Urothelium cell line (cell line): ENCODE measurements at places on chromosomes 1 and 21.
A peak's percentile ranks its signal among the peaks of the same experiment; 100 is the strongest.

DNA sequence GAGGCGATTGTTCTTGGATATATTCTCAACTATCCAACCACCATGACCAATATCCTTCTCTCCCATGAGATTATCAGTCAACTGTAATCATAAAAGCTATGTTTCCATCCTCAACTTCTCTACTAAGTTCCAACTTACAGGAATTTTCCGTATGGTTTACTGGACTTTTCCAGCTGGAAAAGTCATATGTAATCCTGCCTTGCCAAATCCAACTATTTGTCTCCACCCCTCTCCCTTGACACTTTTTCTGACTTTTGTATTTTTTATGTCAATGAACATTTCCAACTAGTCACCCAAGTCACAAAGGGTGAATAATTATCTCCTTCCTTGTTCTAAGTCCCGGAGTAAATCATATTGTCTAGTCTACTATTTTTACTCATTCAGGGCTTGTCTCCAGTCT is 293.1 kb downstream of the USP25 start:
- no peak for DNase-seq

- no peak for DNase-seq
Measured at GRCh38 chr1:39711966-39712340, 20.7 kb upstream of the HPCAL4 start.

DNA sequence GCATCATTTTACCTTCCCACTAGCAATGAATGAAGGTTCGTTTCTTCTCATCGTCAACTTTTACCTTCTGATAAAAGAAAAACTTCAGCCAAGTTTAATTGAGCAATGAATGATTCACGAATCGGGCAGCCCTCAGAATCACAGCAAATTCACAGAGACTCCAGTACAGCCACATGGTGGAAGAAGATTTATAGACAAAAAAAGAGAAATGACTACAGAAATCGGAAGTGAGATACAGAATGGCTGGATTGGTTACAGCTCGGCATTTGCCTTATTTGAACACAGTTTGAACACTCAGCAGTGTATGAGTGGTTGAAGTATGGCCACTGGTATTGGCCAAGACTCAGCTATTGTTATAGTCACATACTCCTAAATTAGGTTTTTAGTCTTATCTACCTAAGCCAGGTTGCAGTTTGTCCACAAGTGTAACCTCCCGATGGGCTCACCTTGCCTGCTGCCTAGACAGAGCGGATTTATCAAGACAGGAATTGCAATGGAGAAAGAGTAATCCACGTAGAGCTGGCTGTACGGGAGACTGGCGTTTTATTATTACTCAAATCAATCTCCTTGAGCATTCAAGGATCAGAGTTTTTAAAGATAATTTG is 15.3 kb downstream of the AK4 start:
- DNase-seq = no peak

DNA sequence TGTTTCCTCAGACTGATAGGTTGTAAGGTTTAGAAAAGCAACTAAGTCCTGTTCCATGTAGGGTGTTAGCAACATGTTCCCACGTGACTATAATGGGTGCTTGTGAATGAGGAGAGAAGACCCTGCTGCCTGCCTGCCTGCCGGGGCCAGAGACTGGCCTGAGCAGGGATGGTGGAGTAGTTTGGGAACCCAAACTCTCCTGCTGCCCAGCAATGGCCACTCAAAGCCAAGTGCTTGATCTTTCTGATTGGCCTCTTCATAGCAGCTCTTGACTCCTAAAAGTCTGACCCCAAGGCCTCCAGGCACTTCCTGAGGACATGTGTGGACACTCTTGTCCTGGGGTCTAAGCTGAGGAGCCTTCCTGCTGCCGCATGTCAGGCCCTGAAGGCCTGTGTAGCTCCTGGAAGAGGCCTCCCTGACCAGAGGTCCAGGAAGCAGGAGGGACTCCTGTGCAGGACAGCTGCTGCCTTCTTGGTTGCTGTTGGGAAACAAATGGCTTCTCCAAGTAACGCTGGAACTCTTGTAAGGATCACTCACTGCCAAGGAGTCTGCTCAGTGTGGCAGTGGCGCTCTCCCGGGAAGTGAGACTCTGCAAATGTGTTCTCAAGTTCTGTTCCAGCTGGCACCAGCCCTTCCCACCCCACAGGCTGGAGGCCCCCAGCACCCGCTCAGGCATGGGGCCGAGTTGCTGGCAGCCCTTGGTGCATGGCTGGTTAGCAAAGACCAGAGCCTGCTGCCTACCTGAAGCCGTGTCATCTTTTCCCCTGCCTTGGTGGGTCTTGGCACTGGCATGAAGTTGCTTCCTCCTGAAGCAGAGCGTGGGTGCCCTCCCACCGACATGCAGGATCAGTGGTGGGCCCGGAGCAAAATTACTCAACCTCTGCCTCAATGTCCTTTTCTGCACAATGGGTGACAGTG is 35.5 kb downstream of the MAN1C1 start:
- peak; percentile 1 for DNase-seq

DNA sequence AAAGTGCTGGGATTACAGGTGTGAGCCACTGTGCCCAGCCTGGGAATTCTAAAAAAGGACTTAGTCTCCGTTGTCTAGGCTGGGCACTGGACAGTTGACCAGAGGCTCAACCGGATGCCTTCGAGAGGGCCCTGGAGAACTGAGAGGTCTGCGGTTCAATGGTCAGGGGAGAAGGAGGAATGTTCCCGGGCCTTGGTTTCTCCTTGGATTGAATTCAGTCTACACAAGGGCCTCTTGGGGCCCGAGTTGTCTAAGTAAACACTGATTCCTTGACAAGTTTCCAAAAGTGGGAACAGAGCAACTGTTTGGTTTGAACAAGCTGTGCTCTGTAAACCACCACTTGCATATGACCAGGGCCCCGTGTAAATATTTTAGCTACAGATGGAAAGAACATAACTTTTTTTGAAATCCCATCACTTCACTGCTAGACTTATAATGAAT is 29.1 kb upstream of the CAPZB start:
- DNase-seq = no peak

GRCh38 chr21:18117176-18117575 is 127.5 kb upstream of the CHODL start:
- no peak for DNase-seq

- DNase-seq = peak; percentile 63
Measured at GRCh38 chr1:59484096-59484495, 187.2 kb downstream of the FGGY start.

DNA sequence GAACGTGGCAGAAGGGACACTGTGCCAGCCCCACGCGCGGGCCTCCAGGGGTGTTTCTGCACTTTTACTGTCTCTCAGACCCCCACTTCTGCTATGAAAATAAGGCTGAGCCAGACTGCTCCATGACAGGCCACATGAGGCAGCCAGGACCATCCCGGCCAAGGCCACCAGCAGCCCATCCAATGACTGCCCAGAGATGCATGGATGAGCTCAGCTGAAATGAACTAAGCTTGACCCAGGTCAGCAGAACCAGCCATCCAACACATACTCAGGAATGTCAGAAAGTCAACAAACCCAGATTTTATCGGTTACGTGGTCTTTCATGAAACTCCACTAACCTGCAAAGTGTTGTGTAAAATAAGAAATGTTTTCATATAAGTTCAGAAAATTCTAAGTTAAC is 51.2 kb downstream of the CCDC185 start:
- DNase-seq = no peak

DNA sequence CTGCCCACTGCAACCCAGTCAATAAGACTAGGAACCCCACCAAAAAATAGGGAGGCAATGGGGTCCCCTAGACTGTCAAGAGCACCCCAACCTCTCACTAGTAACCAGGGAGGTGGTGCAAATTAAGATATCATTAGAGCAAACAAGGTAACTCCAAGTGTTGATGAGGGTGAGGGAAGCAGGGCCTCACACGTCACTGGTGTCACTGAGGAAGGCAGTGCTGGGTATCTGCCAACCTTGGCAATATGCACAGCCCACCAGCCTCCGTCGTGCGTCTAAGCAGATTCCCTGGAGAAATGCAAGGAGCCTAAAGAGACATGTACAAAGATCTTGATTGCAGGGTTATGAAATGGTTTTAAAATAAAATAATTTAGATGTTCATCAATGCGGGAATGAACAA is 3.8 kb downstream of the UBASH3A start:
- DNase-seq = no peak

GRCh38 chr1:170662561-170663403 is 1.1 kb upstream of the PRRX1 start:
- DNase-seq = no peak

GRCh38 chr1:246527402-246528088 is 20.5 kb upstream of the SMYD3 start:
- DNase-seq = no peak

DNA sequence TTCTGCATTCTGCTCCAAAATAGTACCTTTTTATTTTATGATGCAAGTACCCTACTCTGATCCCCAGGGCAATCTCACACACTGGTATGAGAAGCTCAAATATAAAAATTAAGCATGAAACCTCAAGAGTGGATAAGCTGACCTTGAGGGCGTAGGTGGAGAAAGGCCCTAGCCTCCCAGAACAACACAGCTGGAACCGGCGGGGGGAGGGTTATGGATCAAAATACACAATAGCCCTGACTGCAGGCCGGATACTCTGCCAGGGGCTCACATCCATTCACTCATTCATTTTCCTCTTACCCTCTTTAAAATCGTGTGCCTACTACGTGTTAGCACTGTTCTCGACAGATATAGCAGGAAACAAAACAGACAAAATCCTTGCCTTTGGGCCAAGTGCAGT is 32.8 kb upstream of the ECE1 start:
- DNase-seq = no peak

DNA sequence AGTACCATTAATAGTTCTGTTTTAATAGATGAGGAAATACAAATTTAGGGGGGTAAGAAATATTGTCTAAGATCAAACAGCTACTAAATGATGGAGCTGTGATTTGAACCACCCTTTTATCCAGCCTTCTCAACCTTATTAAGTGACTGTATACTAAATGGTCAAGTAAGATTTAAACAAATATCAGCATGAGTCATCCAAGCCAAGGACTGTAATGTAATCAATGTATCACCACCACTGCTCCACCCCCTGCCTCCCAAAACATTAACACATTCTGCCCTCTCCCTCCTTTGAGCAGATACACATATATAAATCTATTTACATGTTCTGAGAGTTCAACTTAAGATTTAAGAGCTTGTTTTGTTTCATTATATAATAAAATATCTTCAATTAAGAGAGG is 58.9 kb downstream of the LRRC40 start:
- no peak for DNase-seq

GRCh38 chr1:175708787-175709186 is 34.6 kb downstream of the TNR start:
- DNase-seq = no peak

- no peak for DNase-seq
Measured at GRCh38 chr1:209783386-209783785, 973 bp downstream of the C1orf74 start.

DNA sequence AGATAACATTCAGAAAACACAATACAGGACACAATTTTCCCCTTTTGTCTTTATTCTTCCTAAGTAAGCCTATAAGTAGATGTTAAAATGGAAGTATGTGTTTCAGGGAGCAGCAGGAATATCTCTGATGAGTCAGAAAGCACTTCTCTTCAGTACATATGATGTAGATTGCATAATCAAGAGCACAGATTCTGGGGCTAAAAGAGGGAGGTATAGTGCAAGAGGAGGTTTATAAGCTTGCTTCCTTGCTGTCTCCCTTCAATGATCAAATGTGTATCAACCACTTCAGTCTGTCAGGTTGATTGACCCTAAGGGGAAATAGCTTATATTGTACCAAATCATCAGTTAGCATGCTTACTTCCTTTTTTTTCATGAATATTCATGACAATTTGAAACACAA is 822.8 kb downstream of the BRINP3 start:
- DNase-seq = no peak

DNA sequence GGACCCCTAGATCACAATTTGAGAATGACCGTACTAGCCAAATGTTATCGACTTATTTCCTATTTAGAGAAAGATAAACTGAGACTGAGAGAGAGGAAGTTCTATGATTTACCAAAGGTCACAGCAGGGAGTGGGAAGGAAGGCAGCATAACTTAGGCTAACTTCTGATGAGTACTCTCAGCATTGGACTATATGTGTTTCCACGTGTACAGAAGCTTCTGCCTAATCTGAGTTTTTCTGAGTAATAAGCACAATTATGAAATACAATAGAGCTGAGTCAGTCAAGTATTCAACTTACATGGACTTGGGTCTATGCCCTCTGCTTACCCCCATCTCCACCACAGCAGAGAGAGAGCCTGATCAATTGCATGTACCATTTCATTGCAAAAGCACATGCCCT is 88.1 kb upstream of the HIVEP3 start:
- DNase-seq = no peak

GRCh38 chr1:16153096-16153998 is 2.5 kb downstream of the EPHA2 start:
- DNase-seq = no peak

DNA sequence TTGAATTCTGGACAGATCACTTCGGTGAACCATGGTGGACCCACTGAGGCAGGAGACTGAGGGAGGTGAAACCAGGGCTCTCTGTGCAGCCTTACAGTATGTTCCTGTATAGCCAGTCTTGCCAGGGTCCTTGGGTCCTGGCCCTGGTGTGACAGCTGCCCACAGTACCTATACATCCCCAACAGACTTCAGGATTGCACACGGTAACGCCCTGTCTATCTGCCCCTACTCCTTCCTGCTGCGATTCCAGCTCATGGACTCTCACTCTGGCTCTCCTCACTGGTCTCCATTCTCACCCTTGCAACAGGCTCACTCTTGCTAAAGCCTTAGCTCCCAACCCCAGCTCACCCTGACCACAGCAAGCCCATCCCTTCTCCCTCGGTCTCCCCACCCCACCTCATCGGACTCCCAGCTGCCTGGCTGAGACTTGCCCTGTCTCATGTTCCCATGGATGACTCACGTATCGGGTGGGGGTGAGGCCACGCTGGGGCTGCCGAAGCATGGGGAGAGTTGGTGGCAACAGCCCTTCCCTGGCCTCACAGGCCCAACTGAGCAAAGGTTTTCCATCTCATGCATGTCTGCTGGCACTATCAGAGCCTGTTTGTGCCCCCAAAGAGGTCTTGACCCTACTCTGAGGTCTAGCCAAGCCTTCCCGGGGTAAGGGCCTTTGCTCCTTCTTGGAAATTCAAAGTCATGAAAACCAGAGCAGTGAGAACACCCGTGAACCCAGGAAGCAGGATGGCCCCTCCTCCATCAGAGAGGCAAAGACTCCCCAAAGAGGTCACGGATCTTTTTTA is 7.1 kb downstream of the PHLDA3 start:
- DNase-seq = peak; percentile 94

DNA sequence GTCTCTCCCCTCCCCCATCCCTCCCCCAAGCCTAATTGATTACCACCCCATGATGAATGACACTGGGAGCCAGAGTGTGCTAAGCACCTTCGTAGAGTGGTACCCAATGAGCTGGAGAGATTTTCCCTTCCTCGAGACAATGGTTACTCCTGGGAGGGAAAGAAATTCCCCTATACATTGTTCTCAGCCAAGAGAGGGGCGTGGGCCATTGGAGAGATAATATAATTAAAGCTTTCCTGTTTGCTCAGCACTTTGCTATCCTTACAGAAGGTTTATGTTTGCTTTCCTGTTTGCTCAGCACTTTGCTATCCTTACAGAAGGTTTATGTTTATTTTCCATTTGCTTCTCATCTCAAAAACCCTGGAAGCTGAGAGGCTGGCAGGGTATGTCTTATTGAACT is 126.1 kb upstream of the KLHDC7A start:
- no peak for DNase-seq
